ENCODE measurements at places on chromosomes 16 and 17. TPM values are rescaled to one million over a fixed set of nuclear protein-coding genes. Genes with fewer than 3 reads are reported as not detected.

ALOX12 gene
- polyA plus RNA-seq = 0.79 TPM

SLFN13 gene
- polyA plus RNA-seq = 6.9 TPM

RNF222 gene
- 0.09 TPM for polyA plus RNA-seq

ALDOC gene
- polyA plus RNA-seq = 1.8 TPM

APRT gene
- polyA plus RNA-seq = 60.7 TPM

TEKT1 gene
- not detected for polyA plus RNA-seq
